ENCODE measurements at places on chromosomes 2 and 18.
A peak's percentile ranks its signal among the peaks of the same experiment; 100 is the strongest.

DNA sequence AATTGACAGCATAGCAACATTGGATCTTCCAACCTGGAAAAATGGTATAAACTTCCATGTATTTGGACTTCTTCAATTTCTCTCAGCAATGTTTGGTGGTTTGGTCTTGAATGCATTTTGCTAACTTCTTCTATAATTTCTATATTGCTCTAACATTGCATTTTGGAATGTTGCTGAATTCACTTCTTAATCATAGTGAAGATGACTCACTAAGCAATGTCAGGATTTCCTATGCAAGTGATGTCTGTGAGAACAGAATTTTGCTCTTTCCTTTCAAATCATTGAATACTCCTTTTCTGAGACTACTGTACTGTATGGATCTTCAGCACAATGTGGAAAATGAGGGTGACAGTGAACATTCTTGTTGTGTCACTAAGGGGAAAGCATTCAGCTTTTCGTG is 28.9 kb upstream of the CDH19 start:
- DNase-seq, result no peak

DNA sequence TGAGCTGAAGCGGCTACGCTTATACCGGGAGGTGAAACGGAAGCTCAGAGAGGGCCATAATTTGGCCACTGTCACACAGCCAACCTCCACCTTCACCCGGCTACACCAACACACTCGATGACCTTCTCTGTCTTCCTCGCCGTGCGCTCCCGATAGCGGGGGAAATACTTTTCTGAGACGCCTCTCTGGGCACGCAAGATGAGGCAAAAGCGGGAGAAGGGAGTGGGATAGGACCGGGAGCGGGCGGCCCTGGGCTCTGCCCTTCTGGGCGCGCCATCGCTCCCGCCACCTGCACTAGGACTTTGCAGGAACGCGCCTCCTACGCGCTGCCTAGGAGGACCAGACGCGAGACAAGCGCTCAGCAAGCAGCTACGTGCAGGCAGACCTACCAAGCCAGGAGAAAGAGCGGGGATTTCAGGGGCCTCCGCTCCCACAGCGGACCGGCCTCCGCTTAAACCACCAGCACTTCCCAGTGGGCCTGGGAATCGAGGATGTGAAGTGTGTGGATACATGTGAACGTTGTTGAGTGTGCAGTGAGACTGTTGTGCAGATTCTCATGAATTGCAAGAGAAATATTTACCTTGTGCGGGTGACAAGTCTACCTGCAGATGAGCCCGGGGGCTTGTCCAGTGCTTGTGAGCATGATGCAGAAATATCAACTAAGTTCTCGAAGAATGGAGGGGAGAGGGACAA is 11.4 kb downstream of the SIX3 start:
- DNase-seq, result no peak

DNA sequence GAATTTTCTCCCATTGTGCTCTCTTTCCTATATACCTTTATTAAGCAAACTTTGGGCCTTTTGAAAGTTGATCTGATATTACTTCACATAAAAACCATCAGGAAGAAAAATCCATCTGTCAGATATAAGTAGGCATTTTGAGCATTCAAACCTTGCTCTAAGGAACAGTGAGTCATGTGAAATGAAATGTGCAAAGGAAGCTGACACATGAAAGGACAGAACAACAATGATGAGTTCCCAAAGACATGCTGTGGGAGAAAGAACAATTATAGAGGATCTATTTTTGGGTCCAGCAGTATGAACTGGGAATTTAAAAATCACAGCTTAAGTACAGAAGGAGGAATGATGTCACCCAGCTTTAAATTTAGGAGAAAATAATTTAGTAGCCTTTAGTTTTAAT is 18.1 kb downstream of the CALCRL start:
- no peak for DNase-seq

DNA sequence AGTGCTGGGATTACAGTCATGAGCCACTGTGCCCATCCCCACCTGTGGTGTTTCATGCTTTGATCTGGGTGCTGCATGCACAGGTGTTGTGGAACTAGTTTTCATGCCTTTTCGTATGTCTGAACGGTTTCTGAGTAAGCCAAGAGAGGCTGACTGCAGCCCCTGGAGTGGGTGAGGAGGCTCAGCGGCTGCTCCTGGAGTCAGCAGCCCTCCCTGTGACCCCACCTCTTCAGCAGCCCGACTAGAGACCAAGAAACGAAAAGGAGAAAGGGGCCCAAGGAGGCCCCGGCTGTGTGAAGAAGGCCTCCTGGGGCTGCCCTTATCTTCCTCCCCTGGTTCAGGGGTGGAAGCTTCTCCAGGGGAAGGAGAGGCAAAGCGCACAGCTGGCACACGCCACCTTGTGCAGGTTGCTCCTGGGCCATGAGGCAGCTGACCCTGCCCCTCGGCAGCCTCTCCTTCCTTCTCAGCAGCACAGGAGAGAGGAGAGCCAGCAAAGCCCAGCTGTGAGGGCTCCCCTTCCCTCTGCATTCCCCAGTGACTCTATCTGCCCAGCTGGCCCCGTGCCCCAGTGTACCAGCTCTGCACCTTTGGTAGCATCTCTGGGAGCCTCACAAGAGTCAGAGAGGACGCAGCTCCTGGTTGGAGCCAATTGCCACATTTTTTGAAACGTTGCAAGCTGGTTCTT is 182.5 kb upstream of the HS6ST1 start:
- DNase-seq, result no peak

DNA sequence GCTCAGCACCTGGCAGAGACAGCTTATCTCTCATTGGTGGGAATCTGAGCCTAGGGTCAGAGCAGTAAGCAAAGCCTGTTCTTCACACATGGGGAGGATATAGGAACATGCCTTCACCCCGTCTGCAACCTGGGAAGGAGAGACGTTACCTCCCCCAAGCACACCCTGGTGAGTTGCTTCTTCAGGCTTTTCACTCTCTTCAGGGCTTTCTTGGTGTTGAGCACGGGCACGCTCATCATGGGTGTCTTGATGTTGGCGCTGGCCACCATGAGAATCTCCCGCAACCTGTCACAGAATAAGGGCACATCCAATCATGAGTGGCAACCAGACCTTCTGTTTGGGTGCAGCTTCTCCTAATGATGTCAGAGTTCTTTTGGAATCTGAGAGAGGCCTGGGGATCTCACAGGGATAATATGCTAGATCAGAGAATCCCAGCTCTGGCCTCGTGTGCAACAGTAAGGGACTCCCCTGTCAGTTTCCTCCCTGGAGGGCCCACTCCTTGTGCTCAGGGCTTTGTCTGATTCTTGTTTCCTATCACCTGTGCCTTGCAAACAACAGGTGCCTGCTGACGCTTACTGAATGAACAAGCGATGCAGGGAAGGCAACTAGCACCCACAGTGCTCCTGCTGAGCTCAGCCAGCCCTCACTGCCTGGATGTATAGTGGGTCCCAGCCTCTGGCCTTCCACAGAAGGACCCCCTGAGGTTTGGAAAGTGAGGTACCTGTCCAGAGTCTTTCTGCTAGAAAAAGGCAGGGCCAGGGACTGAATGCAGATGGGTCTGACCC is 66.3 kb downstream of the POLR1A start:
- DNase-seq, result no peak

DNA sequence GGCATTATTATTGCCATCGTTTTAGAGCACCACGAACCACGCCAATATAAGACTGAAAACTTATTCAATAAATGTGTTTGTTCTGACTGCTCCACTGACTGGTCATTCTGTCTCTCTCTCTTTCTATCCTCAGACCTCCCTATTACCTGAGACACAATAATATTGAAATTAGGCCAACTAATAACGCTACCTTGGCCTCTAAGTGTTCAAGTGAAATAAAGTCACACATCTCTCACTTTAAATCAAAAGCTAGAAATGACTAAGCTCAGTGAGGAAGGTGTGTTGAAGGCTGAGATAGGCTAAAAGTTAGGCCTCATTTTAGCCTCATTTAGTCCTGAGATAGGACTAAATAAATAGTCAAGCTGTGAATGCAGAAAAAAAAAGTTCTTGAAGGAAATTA is 38.8 kb downstream of the G6PC2 start:
- DNase-seq, result peak; percentile 62

GRCh38 chr2:98623657-98624056 is 15.3 kb downstream of the UNC50 start:
- no peak for DNase-seq

DNA sequence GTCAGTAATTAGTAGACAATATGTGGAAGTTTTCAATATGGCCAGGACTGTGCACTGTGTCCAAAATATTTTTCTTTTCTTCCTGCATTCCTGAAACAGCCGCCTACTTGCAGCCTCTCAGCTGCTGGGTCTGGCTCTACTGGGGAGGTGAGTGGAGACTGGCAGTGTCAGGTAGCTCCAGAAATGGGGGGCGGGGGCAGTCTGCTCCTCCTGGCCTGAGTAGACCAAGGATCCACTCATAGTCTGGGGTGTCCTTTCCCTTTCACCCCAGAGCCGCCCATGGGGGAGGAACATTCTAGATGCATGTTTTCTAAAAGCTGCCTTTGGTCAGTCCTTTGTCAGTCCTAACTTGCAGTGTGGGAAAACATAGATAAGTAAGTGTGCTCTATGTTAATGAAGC is 23.7 kb downstream of the TRAF3IP1 start:
- DNase-seq, result no peak

- no peak for DNase-seq
Observed at GRCh38 chr18:23596183-23596582, 9.9 kb upstream of the NPC1 start.

DNA sequence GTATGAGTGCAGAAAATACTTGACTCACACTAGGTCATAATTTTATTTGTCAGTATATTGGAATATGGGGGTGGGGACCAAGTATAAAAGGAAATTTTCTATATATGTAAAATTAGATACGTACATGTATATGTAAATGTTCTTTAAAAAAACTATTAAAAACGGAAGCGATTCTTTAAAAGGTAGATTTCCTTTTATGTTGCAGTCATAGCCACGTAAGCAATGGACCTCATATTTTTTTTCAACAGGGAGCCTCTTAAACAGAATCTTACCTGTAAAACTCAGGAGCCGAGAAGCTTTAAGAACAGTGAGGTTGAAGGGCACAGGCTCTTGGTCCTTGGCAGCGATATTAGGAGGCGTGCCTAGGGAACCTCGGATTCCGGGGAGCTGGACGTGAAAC is 3.3 kb downstream of the RHBDD1 start:
- no peak for DNase-seq
